ENCODE measurements at places on chromosomes 16 and 17.

DNA sequence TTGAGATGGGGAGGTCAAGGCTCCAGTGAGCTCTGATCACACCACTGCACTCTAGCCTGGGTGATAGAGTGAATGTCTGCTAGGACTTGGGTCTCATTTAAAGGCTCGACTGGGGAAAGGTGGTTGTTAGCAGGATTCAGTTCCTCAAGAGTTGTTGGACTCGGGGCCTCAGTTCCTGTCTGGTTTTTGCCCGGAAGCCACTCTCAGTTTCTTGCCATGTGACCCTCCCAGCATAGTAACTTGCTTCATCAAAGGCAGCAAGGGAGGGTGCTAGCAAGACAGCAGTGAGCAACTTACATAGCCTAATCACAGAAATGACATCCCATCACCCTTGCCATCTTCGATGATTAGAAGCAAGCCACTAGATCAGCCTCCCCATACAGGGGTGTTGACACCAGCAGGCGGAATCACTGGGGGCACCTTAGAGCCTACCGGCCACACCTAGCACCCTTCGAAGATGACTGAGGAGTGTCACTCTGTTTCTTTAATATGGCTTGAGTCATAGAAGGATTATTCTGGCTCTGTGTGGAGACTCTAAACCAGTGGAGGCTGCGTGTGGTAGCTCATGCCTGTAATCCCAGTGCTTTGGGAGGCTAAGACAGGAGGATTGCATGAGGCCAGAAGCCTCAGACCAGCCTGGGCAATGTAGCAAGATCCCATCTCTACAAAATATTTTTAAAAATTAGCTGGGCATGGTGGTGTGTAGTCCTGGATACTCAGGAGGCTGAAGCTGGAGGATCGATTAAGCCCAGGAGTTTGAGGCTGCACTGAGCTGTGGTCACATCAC is 13.2 kb upstream of the SCNN1B start:
- DNase-seq: no peak

DNA sequence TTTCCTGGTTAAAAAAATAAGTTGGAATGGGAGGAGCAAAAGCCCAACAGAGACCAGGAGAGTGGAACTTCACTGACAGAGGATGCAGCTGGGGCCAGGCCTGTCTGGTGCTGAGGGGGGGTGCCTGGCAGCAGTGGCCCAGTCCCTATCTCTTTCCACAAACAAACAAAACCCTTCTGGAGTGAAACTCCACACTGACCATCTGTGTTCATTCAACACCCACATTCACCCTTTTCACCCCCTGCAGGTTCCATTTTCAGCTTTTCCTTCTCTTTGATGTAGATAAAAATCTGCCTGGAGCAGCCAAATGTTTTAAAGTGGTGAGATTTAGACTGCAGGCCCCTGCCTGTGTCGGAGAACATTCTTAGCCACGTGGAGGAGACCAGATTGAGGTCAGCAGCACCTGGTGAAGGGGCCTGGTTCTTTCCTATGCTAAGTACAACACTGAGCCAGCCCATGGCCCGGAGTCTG is 161.4 kb upstream of the CDH11 start:
- no peak for DNase-seq

DNA sequence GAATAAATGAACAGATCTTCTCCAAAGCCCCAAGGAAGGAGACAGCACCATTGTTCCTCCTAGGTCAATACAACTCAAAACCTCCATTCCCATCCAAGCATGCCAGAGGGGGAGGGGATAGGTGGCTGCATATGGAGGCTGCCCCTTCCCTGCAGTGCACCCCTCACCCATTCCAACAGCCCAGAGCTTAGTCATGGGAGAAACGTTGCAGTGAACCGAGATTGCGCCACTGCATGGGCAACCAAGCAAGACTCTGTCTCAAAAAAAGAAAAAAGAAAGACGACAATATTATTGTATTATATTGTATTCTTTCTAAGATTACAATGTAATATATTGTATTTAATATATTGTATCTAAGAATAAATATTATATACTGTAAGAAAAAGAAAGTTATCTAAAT is 36.4 kb upstream of the CD300E start:
- DNase-seq: no peak

DNA sequence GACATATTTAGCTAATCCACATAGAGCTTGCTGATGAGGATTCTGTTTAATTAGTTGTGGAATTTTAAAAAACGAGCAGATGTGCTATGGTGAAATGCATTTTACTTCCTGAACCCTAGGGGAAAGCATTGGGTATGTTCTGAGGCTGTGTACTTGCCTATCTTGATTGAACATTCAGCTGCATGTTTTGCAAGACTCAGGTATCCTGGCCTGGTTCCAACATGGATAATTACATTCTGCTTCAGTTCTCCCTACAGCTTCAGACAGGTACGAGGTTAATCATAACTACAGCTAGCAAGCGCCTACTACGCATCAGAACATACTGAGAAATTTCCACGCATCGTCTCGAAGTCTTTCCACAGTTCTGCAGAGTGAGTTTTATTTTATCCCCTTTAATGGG is 77.0 kb downstream of the HS3ST2 start:
- no peak for DNase-seq

GRCh38 chr17:10624969-10625368 is 32.1 kb downstream of the MYH3 start:
- no peak for DNase-seq

Measured in fibroblast of skin of abdomen (primary cell).